ENCODE measurements at places on chromosomes 2 and 18.

DNA sequence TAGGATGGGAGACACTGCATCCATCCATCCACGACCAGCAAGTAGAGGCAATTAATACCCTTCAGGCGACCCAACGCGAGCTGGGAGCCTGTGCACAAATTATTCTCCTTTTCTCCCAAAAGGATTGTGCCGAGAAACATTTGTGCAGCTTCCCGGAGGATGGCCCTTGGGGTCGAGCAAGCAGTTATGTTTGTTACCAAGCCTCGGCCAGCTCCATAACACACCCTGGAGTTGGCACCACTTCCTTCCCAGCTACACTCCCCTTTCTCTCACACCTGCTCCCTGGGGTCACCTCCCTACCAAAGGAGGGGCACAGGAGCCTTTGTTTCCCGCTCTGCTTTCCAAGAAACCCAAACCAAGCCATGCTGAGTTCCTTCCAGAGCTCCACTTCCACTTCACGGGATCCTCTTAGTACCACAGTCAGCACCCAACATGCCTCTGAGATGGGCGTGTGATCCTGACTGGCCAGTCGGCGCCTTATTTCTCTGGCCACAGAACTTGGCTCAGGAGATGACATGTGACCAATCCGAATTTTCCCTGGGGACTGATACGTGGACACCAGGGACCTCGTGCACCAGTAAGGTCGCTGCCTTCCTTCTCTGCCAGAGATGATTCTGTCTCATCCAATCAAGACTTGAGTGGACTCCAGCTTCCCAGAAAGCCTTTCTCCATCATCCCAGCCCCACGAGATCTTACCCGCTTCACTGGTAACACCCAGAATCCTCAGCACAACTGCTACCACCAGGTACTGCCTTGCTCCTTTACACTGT lies 28.5 kb downstream of the GPR55 start:
- no peak for DNase-seq

- no peak for DNase-seq
Observed at GRCh38 chr18:41948544-41949110, 6.4 kb upstream of the PIK3C3 start.

GRCh38 chr2:41854227-41854626 lies 193.6 kb upstream of the PKDCC start:
- DNase-seq: no peak

DNA sequence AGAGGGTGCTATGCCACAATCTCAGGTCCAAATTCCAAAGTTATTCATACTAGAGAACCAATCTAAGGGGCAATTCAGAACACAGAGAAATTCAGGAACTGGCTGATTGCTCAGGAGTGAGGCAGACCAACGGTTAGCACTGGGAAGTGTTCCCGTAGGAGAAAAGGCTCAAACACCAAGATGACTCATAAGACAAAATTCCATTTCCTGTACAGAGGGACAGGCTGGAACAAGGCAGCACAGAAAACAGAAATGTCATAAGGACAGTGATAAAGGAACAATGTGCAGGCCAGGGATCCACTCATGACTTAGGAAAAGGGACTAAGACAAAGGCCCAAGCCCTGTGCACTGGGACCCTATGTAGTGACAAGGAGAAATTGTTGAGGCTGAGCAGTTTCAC lies 54.2 kb downstream of the PDE1A start:
- peak; percentile 87 for DNase-seq

DNA sequence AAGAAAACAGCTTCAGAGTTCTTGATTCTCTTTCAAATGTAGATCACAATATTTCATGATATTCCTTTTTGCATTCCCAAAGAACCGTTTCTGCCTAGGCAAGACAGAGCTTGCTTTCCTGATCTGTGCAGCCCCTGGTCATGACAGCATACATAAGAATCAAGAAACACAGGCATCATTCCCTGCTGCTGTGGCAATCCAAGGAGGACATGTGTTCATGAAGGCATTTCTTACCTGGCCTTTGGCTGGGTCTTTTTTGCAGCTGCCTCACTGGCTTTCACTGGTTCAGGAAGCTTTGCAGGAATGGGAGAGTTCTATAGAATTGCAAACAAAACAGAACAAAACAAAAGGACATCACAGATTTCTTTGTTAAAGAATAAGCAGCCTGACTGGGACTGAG lies 87.6 kb upstream of the NFU1 start:
- no peak for DNase-seq

GRCh38 chr2:72754628-72755320 lies 71.1 kb downstream of the EXOC6B start:
- DNase-seq: no peak

GRCh38 chr18:80009661-80010550 lies 21.5 kb upstream of the TXNL4A start:
- DNase-seq: peak; percentile 96

GRCh38 chr2:64226611-64227010 lies 82.4 kb upstream of the PELI1 start:
- DNase-seq: no peak

DNA sequence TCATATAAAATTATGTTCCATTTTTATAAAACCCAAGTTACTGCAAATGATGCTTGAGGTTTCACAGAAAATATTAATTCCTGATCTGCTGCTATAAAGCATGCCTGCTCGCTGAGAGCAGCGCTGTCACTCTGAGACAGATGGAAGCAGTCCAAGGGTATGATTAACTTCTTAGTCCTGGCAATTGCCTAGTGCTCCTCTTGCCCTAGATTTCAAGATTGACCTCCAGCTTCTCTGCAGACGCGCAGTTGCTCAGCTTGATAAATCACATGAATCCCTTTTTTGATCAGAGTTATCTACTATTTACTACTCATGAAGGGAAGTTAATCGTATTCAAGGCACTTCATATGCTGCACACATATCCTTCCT lies 154.6 kb upstream of the REV1 start:
- peak; percentile 29 for DNase-seq

- DNase-seq: no peak
Observed at GRCh38 chr2:65701191-65701590, 268.8 kb upstream of the SPRED2 start.

DNA sequence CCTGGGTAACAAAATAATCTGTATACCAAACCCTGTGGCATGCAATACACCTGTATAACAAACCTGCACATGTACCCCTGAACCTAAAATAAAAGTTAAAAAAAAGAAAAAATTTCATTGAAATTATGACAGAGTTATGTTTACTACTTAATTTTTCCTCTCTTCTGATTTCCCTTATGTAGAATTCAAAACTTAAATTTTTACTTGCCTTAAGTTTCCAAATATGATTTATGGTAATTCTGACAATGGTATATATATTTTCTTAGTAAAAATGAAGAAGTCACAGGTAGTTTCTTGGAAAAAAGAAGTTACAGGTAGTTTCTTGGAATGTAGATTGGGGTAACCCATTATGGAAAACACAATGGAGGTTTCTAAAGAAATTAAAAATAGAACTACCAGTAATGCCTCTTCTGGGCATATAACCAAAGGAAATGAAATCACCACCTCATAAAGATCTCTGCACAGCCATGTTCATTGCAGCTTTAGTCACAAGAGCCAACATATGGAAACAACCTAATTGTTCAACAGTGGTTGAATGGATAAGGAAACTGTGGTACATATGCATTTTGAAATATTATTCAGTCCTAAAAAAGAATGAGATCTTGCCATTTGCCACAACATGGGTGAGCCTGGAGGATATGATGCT lies 164.9 kb downstream of the BABAM2 start:
- peak; percentile 22 for DNase-seq

DNA sequence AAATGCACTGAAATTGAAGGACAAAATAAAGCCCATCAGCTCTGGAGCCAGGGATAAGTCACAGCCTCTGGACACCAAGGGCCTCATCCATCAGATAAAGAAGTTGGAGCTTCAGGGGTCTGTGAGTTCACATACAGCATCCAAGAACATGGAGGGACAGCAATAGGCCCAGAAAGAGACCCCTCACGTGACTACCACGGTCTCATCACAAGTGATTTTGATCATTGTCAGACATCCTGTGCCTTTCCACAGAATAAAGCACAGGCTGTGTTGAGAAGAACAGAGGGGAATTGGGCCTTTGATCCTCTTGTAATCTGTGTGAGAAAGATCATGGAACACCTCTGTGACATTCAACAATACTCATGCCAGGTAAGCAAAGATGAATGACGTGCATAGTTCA lies 65.2 kb upstream of the CTAGE1 start:
- no peak for DNase-seq

GRCh38 chr18:7677001-7677400 lies 109.9 kb downstream of the PTPRM start:
- peak; percentile 25 for DNase-seq
